ENCODE measurements at places on chromosomes 13 and 19. TPM values are rescaled to one million over a fixed set of nuclear protein-coding genes. Genes with fewer than 3 reads are reported as not detected.

The ZNF443 gene
- total RNA-seq, result 1.1 TPM

The SMAD9 gene
- total RNA-seq, result 0.06 TPM

The GNG7 gene
- total RNA-seq, result 0.07 TPM

The ZNF285 gene
- total RNA-seq, result 2.1 TPM

The AP3D1 gene
- 78.6 TPM for total RNA-seq

The ZNF260 gene
- total RNA-seq, result 11.2 TPM

The CEACAM7 gene
- total RNA-seq, result 0.10 TPM

The PLA2G4C gene
- total RNA-seq, result 14.5 TPM

The PINLYP gene
- total RNA-seq, result not detected

The C1QTNF9B gene
- total RNA-seq, result not detected

The CACTIN gene
- total RNA-seq, result 19.3 TPM

The MBNL2 gene
- total RNA-seq, result 18.6 TPM

The EHD2 gene
- total RNA-seq, result 172 TPM

The IFNL1 gene
- not detected for total RNA-seq

The ZNF600 gene
- 0.59 TPM for total RNA-seq

The SPTBN4 gene
- total RNA-seq, result 0.41 TPM

The ZNF790 gene
- total RNA-seq, result 0.15 TPM

The PRSS57 gene
- 0.14 TPM for total RNA-seq

The PCDH8 gene
- total RNA-seq, result not detected

The NLRP4 gene
- not detected for total RNA-seq

The MARK4 gene
- 11.0 TPM for total RNA-seq

The LAIR1 gene
- total RNA-seq, result 0.21 TPM

The PRRG2 gene
- total RNA-seq, result 0.93 TPM

The XPO4 gene
- 8.1 TPM for total RNA-seq

The SOX1 gene
- total RNA-seq, result not detected

The DNASE2 gene
- total RNA-seq, result 24.6 TPM

The SPACA4 gene
- not detected for total RNA-seq

The FGF22 gene
- 0.26 TPM for total RNA-seq

The TMTC4 gene
- total RNA-seq, result 10.1 TPM

The CCDC70 gene
- not detected for total RNA-seq

The ZNF208 gene
- total RNA-seq, result not detected

The ERICH6B gene
- total RNA-seq, result not detected

The NXNL1 gene
- total RNA-seq, result not detected

The ATP4B gene
- not detected for total RNA-seq

The ZNF439 gene
- not detected for total RNA-seq

The ZFP82 gene
- 2.0 TPM for total RNA-seq

The WIZ gene
- total RNA-seq, result 23.9 TPM

The ZNF581 gene
- total RNA-seq, result 42.8 TPM

The CEACAM16 gene
- total RNA-seq, result 0.11 TPM

The COX6B2 gene
- 0.91 TPM for total RNA-seq

The VSTM2B gene
- 0.09 TPM for total RNA-seq

The PSG3 gene
- 0.07 TPM for total RNA-seq

The XRCC1 gene
- total RNA-seq, result 31.4 TPM

The KLF16 gene
- 32.0 TPM for total RNA-seq

The CFAP97D2 gene
- not detected for total RNA-seq

The DLL3 gene
- 9.6 TPM for total RNA-seq

The FREM2 gene
- total RNA-seq, result not detected

The LILRB1 gene
- total RNA-seq, result not detected

The APOC1 gene
- total RNA-seq, result 94.0 TPM

The LGALS14 gene
- not detected for total RNA-seq

The KLK14 gene
- total RNA-seq, result 0.41 TPM

The PCDH17 gene
- 0.02 TPM for total RNA-seq

The URI1 gene
- total RNA-seq, result 90.1 TPM

The AP1M2 gene
- 36.9 TPM for total RNA-seq

The POU4F1 gene
- total RNA-seq, result 0.88 TPM

Measured in A549 treated with dexamethasone at 1 μM for 4 hours (cell line).